ENCODE measurements at places on chromosomes 6 and 20.

DNA sequence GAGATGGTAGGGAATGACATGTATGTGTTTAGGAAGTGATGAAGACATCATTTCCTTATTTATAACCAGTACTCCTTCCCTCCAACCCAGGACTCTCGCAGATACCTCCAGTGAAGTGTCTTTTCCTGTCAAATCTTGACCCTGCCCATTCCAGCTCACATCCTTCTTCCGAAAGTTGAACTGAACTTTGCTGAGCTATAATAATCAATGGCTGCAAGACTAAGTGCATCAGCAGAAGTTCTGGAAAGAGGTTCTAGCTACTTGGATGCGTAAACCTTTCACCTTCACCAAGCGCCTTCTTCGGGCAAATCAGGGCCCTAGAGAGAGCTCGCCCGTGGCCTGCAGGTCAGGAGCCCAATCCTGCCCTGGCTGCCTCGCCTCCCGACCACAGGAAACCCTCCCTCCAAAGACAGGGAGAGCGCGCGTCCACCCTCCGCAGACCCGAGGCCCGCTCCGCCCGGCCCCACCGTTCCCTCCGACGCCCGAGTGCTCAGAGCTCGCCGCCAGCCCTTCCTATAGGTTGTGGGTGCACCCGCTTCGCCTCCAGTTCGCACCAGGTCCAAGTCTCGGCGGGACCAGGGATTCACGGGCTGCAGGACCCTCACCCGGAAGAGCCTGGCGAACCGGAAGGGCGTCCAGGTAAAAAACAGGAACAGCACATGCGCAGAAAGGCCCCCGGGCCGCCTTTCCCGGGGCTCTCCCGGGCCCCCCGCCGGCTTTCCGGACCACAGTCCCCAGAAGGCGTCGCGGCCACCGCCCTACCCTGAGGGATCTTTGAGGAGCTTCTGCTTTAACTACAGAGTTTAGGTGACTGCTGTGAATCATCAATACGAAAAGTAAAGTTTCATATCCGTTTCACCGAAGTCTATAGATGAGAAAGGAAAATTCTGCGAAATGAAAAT, at the start of gene ZNF334:
TSS of gene ZNF334 (minus strand) at position 617 of the 902 bp plus-strand sequence. CDS start 1,457 bp downstream, outside the sequence.
- no peak for DNase-seq

DNA sequence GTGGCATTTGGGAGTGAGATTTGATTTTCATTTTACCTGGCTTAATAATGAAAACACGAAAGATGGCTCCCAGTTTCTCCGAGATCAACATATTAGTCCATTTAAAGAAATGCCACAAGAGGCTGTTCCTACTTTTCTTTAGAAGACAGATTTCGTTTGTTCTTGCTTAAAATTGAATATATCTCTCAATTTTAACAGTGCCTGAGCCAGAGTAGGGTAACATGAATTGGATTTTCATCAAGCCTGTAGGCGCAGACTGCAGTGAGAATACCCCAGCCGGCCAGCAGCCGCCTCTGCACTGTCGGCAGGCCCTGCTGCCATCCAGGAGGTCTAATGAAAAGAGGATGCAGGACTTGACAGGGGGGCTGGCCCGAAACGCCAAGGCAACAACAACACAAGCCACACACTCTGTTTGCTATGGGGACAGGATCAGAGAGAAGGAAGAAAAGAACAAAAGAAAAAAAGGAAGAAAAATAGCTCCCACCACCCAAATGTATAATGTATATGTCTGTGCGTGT, 72.5 kb downstream of the PPP1R3G start:
- no peak for DNase-seq

- DNase-seq: no peak
Observed at GRCh38 chr6:11155589-11155988, 44.1 kb upstream of the ERVFRD-1 start.

DNA sequence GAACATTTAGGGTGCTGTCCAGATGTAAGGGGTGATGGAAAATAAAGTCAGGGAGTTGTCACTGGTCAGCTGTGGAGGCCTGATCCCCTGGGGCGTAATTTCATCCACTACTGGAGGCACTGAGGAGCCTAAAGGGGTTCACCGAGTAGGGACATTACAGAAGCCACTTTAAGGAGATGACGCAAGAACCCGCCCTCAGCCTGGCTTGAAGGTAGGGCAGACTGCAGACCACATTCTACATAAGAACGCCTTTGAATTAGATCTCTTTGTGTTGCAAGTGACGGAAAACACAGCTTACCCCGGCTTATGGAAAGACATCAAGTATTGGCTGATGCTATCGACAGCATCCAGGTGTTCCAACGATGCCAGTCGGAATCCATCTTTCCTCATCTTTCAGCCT, 462.7 kb upstream of the CDH4 start:
- DNase-seq: no peak

- no peak for DNase-seq
Observed at GRCh38 chr6:40486576-40486975, 100.6 kb downstream of the LRFN2 start.

- no peak for DNase-seq
Observed at GRCh38 chr6:104162036-104162669, 697.6 kb downstream of the HACE1 start.

GRCh38 chr20:10621149-10621548, 52.6 kb downstream of the JAG1 start:
- no peak for DNase-seq

DNA sequence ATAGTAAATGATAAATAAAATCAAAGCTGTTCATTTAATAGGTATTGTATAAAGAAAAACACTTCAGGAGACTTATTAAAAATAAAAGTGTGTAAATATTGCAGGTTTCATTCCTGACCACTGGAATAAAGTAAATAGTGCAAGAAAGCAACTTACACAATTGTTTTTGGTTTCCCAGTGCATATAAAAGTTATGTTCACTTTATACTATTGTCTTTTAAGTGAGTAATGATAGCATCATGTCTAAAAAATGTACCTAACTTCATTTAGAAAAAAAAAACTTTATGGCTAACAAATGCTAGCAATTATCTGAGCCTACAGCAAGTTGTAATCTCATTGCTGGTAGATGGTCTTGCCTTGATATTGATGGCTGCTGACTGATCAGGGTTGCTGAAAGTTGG, 726.6 kb upstream of the POU3F2 start:
- DNase-seq: no peak

DNA sequence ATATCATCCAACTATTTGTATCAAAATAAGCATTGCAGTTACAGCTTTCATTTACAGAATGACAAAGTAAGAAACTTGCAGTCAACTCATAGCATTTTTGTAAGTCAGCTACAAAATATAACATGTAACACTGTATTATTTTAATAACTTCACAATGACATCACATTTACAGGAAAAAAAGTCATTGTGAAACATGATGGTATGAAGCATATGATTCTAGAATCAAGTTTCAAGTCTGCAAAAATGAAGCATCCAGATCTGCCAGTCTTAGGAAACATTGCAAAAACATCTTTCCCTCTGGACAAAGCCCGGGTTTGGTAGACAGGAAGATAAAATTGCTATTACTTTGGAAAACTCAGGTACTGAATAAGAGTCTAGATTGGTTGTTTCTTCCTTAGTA, 263.9 kb upstream of the NT5E start:
- DNase-seq: no peak

GRCh38 chr6:16684896-16685554, 76.2 kb downstream of the ATXN1 start:
- no peak for DNase-seq

- no peak for DNase-seq
Observed at GRCh38 chr20:41467690-41468089, 101.1 kb upstream of the EMILIN3 start.

GRCh38 chr6:30720738-30721197, 616 bp downstream of the TUBB start:
- DNase-seq: peak; percentile 41

- no peak for DNase-seq
Observed at GRCh38 chr6:151679081-151679480, 128.4 kb upstream of the ESR1 start.

DNA sequence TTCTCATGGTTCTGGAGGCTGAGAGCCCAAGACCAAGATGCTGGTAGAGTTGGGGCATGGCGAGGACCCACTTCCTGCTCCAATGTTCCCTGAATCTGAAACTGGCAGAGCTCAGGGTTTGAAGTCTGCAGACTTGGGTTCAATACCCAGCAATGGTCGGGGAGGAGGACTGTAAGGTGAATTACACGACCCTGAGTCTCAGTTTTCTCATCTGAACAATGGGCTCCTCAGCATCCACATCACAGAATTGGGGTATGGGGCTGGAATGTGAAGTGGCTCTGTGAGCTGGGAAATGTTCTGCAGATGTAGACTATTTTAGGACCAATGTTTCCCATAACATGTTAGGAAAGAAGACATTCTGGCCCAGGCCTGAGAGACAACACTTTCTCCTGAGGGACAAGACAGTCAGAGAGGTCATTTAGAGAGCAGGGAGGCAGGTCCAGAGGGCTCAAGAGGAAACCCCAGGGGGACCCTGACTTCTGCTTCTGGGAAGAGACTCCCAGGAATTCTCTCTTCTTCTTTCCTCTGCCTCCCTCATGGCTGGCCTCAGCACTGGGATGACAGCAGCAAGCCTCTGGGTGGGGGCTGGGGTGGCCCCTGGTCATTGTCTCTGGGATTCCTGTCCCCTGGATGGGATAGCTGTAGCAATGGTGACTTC, 141.3 kb upstream of the PMEPA1 start:
- no peak for DNase-seq

DNA sequence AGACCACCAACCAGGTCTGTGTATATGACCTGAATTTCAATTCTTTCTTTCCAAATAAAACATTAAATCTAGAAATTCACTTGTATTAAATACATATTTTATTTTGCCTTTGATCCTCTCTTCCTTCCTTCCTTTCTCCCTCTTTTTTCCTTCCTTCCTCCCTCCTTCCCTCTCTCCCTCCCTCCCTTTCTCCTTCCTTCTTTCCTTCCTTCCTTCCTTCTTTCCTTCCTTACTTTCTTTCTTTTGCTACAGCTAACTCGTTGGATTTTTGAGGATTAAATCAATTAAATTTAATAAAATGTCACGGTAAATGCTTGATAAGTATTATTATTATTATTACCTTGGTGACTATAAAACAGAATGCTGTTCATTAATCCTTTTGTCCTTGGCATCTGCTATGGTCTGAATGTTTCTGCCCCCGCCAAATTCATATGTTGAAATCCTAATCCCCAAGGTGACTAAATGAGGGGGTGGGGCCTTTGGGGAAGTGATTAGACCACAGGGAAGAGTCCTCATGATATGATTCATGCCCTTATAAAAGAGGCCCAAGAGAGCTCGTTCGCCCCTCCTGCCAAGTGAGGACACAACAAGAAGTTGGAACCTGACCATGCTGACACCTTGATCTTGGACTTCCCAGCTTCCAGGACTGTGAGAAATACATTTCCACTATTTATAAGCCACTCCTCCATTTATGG, 67.6 kb upstream of the BTBD3 start:
- no peak for DNase-seq

GRCh38 chr6:27924179-27924578, 12.0 kb upstream of the OR2B2 start:
- DNase-seq: no peak

DNA sequence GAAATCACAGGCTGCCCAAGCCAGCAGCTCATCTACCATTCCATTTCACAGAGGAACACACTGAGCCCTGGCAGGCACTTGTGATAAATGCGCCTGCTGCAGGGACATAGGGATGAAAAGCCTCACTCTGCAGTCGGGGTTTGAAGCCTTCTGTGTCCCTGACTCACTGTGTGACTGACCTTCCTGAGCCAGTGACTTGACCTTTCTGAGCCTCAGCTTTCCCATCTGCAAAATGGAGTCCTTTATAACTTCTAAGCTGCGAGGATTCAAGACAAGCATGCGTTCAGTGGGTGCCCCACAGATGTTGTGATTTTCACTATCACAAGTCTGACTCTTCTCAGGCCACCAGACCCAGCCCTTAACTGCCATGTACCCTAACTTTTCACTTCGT, 5.5 kb downstream of the TGM2 start:
- DNase-seq: no peak

- DNase-seq: no peak
Observed at GRCh38 chr6:127637830-127638409, 60.9 kb downstream of the C6orf58 start.

DNA sequence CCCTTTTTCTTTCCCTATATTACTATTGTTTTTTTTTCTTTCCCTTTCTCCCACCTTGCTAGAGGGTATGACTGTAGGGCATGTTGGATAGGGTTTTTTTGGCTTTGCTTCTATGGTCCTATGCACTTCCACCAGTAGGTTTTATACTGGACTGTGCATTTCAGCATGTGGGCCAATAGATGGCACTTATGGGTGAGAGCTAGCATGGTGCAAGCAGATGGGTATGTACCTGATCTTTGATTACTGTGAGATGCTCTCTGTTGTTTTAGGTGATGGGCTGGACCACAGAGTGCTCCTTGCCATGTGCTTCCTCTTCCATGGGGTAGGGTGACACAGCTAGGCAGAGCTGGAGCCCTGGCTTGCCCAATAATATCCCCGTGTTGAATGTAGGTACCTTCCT, 128.5 kb upstream of the CHD6 start:
- no peak for DNase-seq

- no peak for DNase-seq
Observed at GRCh38 chr6:43771858-43772680, 2.1 kb downstream of the VEGFA start.

GRCh38 chr6:144087789-144088426, 7.5 kb downstream of the SF3B5 start:
- no peak for DNase-seq

DNA sequence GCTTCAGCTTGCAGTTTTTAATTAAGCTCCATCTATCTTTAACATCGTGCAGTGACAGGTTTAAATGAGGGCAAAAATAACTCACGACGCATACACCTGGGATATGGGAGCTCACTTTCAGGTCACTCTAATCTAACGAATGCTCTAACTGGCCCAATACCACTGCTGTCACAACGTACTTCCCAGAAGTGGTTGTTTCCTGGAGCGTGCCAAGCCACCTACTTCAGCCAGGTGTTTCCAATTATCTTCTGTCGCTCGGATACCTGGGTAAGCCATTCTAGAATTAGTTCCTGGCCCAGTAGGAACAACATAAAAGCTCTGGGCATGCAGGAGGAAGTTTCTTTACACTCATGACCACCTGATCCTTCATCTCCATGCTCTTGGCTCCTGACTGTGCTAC, 147.4 kb downstream of the FOXC1 start:
- no peak for DNase-seq

DNA sequence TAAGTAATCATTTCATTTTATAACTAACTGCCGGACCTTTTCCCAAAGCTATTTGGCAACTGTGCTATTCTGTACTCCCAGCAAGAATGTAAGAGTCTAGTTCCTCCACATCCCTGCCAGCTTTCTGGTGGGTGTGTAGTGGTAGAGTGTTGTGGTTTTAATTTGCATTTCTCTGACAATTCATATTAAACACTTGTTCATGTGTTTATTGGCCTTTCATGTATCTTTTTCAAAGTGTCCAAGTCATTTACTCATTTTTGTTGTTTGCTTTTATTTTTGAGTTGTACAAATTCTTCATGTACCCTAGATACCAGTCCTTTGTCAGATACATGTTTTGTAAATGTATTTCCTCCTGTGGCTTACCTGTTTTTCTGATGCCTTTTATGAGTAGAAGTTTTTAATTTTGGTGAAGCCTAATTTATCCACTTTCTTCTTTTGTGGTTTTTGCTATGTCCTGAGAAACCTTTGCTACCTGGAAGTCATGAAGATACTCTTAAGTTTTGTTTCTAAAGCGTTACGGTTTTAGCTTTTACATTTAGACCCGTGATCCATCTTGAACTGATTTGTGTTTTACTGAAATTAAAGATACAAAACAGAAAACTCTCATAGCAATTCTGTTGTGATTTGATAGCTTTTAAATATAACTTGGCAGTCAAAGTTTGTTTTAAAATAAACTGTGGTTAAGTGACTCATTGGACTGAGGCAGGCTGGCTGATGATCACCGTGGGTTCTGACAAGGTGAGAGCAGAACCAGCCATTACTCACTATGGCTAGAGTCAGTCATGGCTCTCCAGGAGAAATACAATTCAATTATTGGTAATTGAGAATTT, 8.0 kb downstream of the MYLIP start:
- DNase-seq: no peak
